Effector CD8-positive, alpha-beta T cell (primary cell): ENCODE measurements at places on chromosomes 6 and 20.

GRCh38 chr20:37336369-37337207 is 9.4 kb upstream of the SRC start:
- no peak for DNase-seq

DNA sequence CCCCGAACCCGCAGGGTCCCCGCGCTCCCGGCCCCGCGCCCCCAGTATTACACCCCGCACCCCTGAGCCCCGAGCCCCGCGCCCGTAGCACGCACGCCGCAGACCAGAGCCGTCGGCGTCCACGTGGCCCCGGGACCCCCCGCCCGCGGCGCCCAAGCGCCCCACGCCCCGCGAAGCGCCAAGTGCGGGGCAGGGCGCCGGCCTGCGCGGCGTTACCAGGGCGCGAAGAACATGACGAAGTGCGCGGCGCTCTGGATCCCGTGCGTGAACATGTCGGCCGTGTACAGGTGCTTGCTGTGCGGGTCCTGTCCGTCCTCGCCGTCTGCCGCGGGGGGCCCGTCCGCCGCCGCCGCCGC is 312 bp downstream of the TXNDC5 start:
- DNase-seq = no peak

GRCh38 chr6:165621940-165622339 is 41.1 kb downstream of the PDE10A start:
- no peak for DNase-seq

GRCh38 chr6:39887692-39888450 is 46.4 kb downstream of the MOCS1 start:
- DNase-seq = no peak

DNA sequence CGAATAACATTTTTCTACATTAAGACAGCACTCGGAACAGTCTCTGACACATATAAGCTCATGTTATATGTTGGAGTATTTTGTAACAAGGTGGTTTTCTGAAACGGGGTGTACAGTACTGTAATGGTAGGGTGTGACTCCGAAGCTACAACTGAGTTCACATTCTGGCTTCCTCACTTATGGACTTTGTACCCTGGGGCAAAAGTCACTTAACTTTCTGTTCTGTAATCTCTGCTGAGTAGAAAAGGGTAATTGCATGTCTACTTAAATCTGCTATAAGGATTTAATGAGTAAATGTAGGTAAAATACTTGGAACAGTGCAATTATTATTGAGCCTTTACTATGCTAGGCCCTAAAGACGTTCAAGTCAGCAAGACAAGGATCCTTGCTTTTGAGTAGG is 4.7 kb upstream of the LTV1 start:
- DNase-seq = no peak

GRCh38 chr6:25956226-25956625 is 6.4 kb upstream of the TRIM38 start:
- no peak for DNase-seq

DNA sequence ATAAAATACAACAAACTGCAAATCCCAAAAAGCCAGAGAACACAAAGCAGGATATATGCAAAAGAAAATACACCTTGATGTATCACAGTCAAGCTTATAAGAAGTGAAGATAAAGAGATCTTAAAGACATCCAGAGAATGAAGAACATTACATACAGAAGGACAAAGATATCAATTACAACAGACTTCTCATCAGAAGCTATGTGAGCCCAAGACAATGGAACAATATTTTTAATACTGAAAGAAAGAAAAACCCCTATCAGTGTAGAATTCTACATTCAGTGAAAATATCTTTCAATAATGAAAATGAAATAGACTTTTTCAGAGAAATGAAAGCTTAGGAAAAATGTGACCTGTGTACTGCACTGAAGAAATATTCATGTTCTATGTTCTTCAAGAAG is 104.5 kb upstream of the PHACTR3 start:
- no peak for DNase-seq
